Neural cell (in vitro differentiated cells): ENCODE measurements at places on chromosomes 3 and 15. TPM values are rescaled to one million over a fixed set of nuclear protein-coding genes. Genes with fewer than 3 reads are reported as not detected.

IL17RB gene
- 0.83 and 2.2 TPM in 2 replicates for polyA plus RNA-seq

NANOGP8 gene
- polyA plus RNA-seq: not detected in 2 replicates

SPTBN5 gene
- polyA plus RNA-seq: 0.01 and 0.04 TPM in 2 replicates

BBX gene
- 23.8 and 24.8 TPM in 2 replicates for polyA plus RNA-seq

PDCD10 gene
- polyA plus RNA-seq: 78.5 and 79.1 TPM in 2 replicates

MST1R gene
- 2.0 and 4.2 TPM in 2 replicates for polyA plus RNA-seq

TMEM212 gene
- not detected in 2 replicates for polyA plus RNA-seq

MKRN2OS gene
- 0.36 TPM in 1 of 2 replicates, not detected in the other for polyA plus RNA-seq

TMEM39A gene
- 21.1 and 31.6 TPM in 2 replicates for polyA plus RNA-seq

MELTF gene
- polyA plus RNA-seq: 0.06 and 0.09 TPM in 2 replicates

GOLGA8Q gene
- polyA plus RNA-seq: not detected in 2 replicates

PXYLP1 gene
- polyA plus RNA-seq: 93.9 and 109 TPM in 2 replicates

ANKRD63 gene
- 2.1 TPM in 1 of 2 replicates, not detected in the other for polyA plus RNA-seq

PRR23B gene
- polyA plus RNA-seq: not detected in 2 replicates

TTBK2 gene
- polyA plus RNA-seq: 15.2 TPM in 2 replicates
